ENCODE measurements at places on chromosomes 2 and 18.

- DNase-seq: no peak
These were observed 47.6 kb upstream of the CELF4 start for GRCh38 chr18:37613253-37613565.

DNA sequence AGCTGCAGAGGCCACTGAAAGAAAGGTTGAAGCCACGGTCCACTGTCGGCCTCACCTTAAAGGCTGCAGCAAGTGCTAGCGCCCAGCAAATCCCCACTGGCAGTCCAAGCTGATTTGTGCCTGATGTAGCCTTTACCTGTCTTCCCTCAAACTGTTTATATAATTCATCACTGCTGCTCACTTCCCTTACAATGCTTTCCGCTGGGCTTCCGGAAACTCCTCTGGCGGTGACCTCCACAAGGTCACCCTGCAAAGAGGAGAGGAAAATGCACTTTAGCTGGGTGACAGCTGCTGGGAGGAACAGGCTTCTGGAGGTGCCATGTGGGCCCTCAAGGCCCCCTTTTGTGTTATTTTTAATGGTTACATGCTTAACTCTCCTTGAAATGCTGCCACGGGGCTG, 126.2 kb downstream of the CMPK2 start:
- DNase-seq: no peak

- DNase-seq: no peak
These were observed 715.5 kb upstream of the LRRTM4 start for GRCh38 chr2:78237704-78238103.

DNA sequence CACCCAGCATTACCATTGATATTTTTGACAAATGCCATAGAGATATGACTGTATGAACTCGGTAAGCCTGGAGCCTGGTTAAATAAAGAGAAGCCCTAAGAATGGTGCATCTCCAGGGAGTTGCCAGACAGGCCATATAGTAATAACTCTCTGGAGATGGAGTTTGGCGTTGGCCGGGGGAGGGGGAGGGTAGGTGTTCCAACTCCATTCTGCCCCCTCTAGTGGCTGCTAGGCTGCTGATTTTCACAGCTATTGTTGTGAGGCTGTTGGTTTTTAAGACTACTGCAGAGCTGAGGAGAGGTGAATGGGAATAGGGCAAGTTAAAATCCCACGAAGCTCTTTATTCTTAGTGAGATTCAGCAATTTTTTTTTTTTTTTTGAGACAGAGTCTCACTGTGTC, 99.9 kb downstream of the GALNT14 start:
- no peak for DNase-seq

- no peak for DNase-seq
These were observed 2.5 kb downstream of the AGFG1 start for GRCh38 chr2:227474410-227474809.

- DNase-seq: no peak
These were observed 22.4 kb downstream of the PTPN2 start for GRCh38 chr18:12861637-12862036.

GRCh38 chr2:135226961-135227360, 174.9 kb downstream of the RAB3GAP1 start:
- no peak for DNase-seq

- no peak for DNase-seq
These were observed 365.1 kb upstream of the NETO1 start for GRCh38 chr18:73232933-73233332.

DNA sequence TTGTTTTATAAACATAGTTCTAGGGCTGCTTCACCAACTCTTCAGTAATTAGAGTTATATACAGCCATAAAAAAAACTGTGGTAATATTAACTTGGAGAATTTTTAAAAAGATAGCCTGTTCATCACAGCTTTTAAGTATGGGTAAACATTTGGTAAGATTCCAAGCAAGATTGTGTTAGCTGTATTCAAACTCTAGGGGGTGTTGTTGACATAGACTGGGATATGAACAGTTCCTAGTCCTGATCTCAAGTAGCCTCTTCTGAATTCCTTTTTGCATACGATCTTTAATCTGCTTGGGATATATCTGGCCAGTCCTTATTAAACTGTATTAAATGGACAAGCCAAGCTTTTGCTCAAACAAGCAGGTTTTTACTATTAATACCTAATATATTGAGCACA, 13.4 kb downstream of the NOP58 start:
- no peak for DNase-seq

Measured in stimulated activated CD8-positive, alpha-beta memory T cell treated with anti-CD3 and anti-CD28 coated beads, Interleukin-4, amount 100 ng/mL, for 24 hours (primary cell).